A549 treated with DMSO at 1 μM for 4 hours (cell line): ENCODE measurements at places on chromosomes 16 and 17. TPM values are rescaled to one million over a fixed set of nuclear protein-coding genes. Genes with fewer than 3 reads are reported as not detected.

The CCL3 gene
- total RNA-seq: not detected in 5 replicates

The NT5C3B gene
- total RNA-seq: 104 to 117 TPM (median 110 TPM) in 5 replicates

The HBA1 gene
- total RNA-seq: 0.79 to 1.4 TPM (median 1.1 TPM) in 5 replicates

The NEUROD2 gene
- not detected in 5 replicates for total RNA-seq

The CAPNS2 gene
- total RNA-seq: 0.09 TPM in 1 of 5 replicates, not detected in the others

The KRTAP3-2 gene
- total RNA-seq: 0.26 to 0.35 TPM (median 0.34 TPM) in 3 of 5 replicates, not detected in the others

The POLR3K gene
- total RNA-seq: 37.0 to 43.7 TPM (median 39.4 TPM) in 5 replicates

The TEKT3 gene
- 0.13 to 0.23 TPM (median 0.18 TPM) in 4 of 5 replicates, not detected in the other for total RNA-seq

The MPV17L gene
- 4.1 to 5.7 TPM (median 4.5 TPM) in 5 replicates for total RNA-seq

The KNOP1 gene
- total RNA-seq: 35.8 to 49.9 TPM (median 41.9 TPM) in 5 replicates

The FOXL1 gene
- total RNA-seq: 0.67 to 1.3 TPM (median 0.86 TPM) in 5 replicates

The HSD17B1 gene
- 0.84 to 1.5 TPM (median 1.4 TPM) in 5 replicates for total RNA-seq

The CA4 gene
- total RNA-seq: 0.19 to 0.28 TPM in 2 of 5 replicates, not detected in the others

The ARL5C gene
- not detected in 5 replicates for total RNA-seq

The TP53TG3F gene
- 0.06 to 0.31 TPM (median 0.11 TPM) in 4 of 5 replicates, not detected in the other for total RNA-seq

The RASL10B gene
- total RNA-seq: 0.06 to 0.13 TPM (median 0.10 TPM) in 4 of 5 replicates, not detected in the other

The KLHL10 gene
- 0.05 to 0.22 TPM (median 0.10 TPM) in 5 replicates for total RNA-seq

The CCL5 gene
- total RNA-seq: 1.6 to 2.1 TPM (median 1.6 TPM) in 5 replicates

The RSKR gene
- 3.8 to 7.0 TPM (median 6.0 TPM) in 5 replicates for total RNA-seq

The TP53TG3C gene
- 0.17 to 0.64 TPM in 2 of 5 replicates, not detected in the others for total RNA-seq

The PLD6 gene
- total RNA-seq: 6.6 to 8.5 TPM (median 7.1 TPM) in 5 replicates

The CCL17 gene
- not detected in 5 replicates for total RNA-seq

The INTS2 gene
- total RNA-seq: 11.6 to 16.8 TPM (median 15.3 TPM) in 5 replicates

The CNOT1 gene
- total RNA-seq: 122 to 169 TPM (median 138 TPM) in 5 replicates

The CCL13 gene
- total RNA-seq: not detected in 5 replicates

The NHLRC4 gene
- total RNA-seq: 0.15 to 0.30 TPM (median 0.21 TPM) in 5 replicates

The NLGN2 gene
- 15.4 to 21.5 TPM (median 18.0 TPM) in 5 replicates for total RNA-seq

The HCRT gene
- 0.32 TPM in 1 of 5 replicates, not detected in the others for total RNA-seq

The PRM3 gene
- not detected in 5 replicates for total RNA-seq
